Stimulated activated CD8-positive, alpha-beta memory T cell treated with anti-CD3 and anti-CD28 coated beads, Interleukin-2, amount 100 ng/mL, for 48 hours (primary cell): ENCODE measurements at places on chromosomes 5 and 9.

- no peak for DNase-seq
Observed at GRCh38 chr5:116303340-116303739, 218.5 kb downstream of the COMMD10 start.

GRCh38 chr5:67976891-67977601 is 238.5 kb upstream of the PIK3R1 start:
- DNase-seq: no peak

- no peak for DNase-seq
Observed at GRCh38 chr5:91938441-91938840, 555.3 kb upstream of the ARRDC3 start.

DNA sequence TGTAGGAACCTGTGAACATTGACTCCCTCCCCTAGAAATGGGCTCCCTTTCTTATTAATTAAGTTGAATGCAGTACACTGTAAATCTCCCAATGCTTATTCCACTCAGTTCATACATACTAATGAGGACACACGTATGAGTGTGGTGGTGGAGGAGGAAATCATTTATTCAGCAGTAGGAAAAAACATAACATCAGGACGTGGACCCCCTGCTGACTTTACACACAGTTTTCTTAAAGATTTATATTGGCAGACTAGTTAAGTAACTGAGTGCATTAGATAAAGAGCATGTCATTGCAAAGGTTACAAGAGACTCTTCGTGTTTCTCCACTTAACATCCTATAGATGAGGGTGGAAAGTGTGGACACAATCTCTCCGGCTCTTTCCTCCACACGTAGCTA is 37.8 kb upstream of the SEMA6A start:
- DNase-seq: no peak

- DNase-seq: no peak
Observed at GRCh38 chr5:43627028-43627427, 24.0 kb downstream of the NNT start.

GRCh38 chr5:72602696-72603685 is 95.8 kb upstream of the ZNF366 start:
- DNase-seq: no peak

GRCh38 chr9:98808875-98809274 is 1.4 kb downstream of the GALNT12 start:
- no peak for DNase-seq

GRCh38 chr9:114088571-114089170 is 10.4 kb downstream of the KIF12 start:
- no peak for DNase-seq

GRCh38 chr5:106510321-106510720 is 1160.4 kb downstream of the EFNA5 start:
- DNase-seq: no peak

GRCh38 chr5:137753691-137754187 is 424 bp downstream of the HNRNPA0 start:
- DNase-seq: no peak

- no peak for DNase-seq
Observed at GRCh38 chr9:124399323-124399967, 15.8 kb downstream of the PSMB7 start.

DNA sequence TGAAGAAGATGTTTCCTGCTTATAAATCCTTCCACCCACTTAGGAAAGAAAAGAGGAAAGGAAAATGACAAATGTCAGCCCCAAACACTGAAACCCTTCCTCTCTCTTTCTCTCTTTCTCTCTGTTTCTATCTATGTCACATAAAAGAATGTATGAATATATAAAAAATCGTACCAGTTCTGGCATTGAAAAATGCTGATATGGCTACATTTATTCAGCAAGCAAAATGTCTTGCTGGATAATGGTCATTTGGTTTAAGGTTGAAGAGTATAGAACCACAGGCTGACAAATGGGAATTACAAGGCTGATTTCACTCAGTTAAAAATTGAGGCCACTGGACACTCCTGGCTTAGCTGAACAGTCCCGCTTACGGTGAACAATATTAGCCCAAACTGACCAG is 335.9 kb downstream of the PARP8 start:
- no peak for DNase-seq

GRCh38 chr9:28207657-28208056 is 634.4 kb upstream of the C9orf72 start:
- no peak for DNase-seq

- DNase-seq: no peak
Observed at GRCh38 chr9:133374612-133375115, 1.2 kb downstream of the SURF4 start.
